ENCODE measurements at places on chromosomes 12 and 14.

DNA sequence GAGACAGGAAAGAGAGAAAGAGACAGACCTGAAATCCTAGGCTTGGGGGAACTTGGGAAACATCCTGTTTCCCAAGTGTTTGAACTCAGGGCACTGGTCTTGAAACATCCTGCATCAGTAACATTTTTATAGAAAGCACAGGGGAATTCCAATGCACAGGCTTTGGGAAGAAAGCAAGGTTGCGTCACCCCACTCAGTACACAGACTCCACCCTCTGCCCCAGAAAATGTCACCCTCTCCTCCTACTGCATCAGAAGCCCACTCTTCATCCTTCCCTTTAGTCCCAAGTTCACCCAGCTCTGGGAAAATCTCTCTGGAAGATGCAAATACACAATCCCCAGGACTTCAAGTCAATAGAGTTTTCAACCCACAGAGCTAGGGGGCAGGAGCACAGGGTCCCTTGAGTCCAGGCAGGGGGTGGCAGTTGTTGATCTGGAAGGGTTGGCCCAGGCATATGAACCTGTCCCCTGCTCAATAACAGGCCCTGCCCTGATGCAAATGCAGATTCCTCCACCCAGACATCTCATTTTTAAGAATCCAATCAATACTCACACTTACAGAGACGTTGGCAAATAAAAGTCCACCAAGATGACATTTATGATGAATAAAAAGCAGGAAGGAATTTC lies 1.7 kb downstream of the RDH16 start:
- no peak for DNase-seq

GRCh38 chr14:93880021-93880820 lies 46.9 kb upstream of the FAM181A start:
- DNase-seq: no peak

DNA sequence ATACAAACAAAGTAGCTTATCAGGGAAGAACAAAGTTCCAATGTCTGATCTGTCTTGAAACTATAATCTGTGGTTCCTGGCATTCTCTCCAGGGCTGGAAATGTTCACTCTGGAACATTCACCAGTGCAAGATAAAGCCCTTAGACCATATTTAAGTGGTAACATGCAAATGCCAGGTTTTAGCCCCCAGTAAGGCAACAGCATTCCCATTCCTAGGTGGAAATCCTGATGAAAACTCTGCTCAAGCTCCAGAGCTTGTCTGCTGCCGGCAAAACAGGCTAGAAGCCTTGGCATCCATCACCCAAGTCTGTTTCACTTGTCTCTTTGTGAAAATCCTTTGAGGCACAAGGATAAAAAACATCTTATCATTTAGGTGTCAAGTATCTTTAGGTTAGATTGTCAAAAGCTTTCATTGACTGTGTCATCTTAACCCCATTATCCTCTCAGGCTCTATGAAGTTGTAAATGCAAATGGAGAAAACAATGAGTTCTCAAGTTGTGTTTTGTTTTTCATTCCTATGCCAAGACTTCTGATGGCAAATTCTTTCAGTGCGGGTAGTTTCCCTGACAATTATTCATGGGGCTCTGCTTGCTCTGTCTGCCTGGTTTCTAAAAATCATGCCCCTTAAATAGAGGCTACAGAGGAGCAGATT lies 344.7 kb downstream of the NELL2 start:
- no peak for DNase-seq

DNA sequence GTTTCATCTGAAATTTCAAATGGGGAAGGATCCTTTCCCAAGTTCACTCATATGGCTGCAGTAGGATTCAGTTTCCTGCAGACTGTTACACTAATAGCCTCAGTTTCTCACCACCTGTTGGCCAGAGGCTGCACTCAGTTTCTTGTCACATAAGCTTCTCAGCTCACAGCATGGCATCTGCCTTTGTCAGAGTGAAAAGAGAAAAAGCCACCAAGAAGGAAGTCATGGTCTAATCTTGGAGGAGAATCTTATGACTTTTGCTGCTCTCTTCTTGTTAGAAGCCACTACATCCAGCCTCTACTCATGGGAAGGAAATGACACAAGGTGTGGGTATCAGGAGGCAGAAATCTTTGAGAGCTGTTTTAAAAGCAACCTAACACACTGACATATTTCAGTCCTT lies 39.4 kb upstream of the BTG1 start:
- DNase-seq: peak; percentile 58

DNA sequence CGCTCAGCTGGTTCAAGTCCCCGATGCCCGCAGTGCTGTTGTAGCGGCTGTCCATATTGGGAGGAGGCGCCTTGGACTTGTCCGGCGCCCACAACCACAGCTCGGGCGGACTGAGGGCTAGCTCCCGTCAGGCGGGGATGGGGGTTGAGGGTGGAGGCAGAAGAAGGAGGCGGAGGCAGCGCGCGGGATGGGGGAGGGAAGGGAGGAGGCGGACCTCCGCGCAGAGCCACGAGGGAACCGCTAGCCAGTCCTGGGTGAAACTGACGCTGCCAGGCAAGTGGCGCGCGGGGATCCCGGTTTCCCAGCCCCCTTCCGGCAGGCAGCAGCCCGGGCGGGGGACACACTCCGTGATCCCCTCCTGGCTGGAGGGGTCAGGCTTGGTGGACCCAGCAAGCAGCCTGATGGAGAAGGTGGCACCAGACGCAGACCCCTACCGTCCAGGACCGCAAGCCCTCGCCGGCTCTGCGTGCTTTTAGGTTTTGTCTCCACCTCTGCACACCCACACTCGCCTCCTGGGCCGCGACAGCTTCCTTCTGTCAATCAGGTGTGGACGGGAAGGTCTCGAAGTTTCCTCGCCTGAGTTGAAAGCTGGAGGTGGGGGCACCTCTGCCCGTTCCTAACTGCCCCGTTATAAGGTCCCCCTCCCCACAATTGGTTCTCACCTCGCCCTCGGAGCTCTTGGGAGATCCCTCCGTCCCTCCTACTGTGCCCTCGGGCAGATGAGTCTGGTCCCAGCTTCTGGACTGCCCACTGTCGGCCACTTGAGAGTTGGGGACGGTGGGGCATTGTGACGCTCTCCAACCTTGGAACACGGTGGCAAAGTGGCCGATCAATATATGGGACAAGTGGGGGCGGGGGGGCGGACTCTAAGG lies at the start of gene CPNE8:
Gene CPNE8, minus strand, starts transcription at position 112 of the 872 bp plus-strand sequence. Its CDS starts 57 bp downstream, at position 55.
- DNase-seq: peak; percentile 34

DNA sequence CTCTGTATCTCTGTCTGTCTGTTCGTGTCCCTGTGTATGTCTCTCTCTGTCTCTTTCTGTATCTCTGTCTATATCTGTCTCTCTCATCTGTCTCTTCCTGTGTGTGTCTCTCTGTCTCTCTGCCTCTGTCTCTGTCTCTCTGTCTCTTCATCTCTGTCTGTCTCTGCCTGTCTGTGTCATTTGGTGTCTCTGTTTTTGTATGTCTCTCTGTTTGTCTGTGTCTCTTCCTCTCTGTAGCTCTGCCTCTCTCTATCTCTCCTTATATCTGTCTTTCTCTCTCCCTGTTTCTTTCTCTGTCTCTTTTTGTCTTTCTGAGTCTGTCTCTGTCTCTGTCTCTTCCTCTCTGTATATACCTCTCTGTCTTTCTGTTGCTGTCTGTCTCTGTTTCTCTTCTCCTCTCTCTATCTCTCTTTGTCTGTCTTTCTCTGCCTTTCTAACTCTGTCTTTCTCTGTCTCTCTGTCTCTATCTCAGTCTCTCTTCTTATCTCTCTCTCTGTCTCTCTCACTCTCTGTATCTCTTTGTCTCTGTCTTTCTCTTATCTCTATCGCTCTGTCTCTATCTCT lies 50.2 kb downstream of the TMEM121 start:
- no peak for DNase-seq

Measured in CD4-positive, alpha-beta memory T cell (primary cell).